NCI-H446 (cell line): ENCODE measurements at places on chromosomes 12 and 14.

DNA sequence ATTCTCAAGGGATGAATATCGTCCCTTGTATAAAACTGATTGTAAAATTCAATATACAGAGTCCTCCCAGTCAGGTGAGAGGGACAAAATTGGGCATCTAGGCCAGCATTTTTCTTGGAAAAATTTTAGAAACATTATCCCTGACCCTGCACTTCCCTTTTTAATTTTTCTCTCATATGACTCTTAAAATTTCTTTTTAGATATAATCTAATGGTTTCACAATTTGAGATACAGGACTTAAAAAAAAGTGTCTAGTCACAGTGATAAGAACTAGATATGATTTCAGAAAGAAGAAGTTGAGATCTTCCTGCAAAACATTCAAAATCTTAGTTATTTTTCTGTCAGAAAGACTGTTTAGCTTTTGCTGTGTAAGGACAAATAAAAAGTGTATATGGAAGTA is 270.8 kb upstream of the PPFIA2 start:
- DNase-seq: no peak

DNA sequence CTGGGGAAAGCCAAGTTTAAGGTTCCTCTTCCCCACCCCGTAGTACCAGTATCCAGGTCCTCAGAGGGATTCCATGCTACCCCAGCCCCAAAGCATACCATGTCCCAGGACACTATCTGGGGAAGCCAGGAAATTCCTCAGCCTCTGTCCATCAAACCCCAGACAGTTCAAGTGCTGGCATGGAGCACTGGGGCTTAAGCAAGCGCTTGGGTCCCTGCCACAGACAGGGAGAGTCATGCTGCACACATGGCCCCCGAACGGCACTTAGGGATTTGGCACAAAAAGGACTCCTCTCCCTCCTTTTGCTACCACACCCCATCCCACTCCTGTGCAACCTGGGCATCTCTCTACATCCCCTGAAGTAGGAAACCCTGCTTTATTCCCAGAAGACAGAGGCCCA is 21.8 kb downstream of the ADCY6 start:
- no peak for DNase-seq

DNA sequence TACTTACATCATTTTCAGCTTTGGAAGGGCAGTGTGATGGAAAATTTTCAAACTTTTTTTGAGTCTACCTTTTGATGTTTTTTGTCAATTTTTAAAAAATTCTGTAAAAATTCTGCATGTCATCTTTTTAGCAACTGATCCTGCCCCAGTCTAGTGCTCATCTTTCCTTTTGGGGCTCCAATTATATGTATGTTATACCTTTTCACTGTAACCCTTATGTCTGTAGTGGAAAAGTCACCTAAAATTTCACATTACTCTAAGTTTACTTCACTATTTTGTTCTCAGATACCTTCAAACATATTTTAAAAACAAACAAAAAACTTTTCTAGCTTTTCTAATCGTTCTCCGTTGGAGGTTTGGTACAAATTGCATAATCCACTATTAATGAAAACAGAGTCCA is 32.5 kb upstream of the MYRFL start:
- no peak for DNase-seq

- DNase-seq: no peak
These were observed 43.9 kb upstream of the ACTN1 start for GRCh38 chr14:69023035-69023434.
